ENCODE measurements at places on chromosomes 13 and 19. TPM values are rescaled to one million over a fixed set of nuclear protein-coding genes. Genes with fewer than 3 reads are reported as not detected.

DNA sequence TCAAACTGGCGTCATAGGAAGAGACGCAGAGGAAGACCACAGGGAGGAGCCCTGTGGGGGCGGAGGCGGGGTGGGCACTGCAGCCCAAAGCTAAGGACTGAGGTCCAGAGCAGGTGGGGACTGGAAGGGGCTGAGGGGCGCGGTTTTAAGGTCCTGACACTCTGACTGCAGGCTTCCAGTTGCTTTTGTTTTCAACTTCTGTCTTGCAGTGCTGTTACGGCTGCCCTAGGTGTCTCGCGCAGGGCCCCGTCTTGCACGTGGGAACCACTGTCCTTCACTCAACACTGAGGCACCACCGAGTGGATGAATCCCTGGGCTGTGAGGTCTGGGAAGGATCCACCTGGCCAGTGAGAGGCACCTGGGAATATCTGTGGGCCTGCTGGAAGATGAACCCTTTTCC lies 76.0 kb downstream of the TEX29 start:
- no peaks in the 10 kb centered on the region for H3K4me1 ChIP-seq
- H3K4me3 ChIP-seq: no peak overlapping the region
- DNase-seq: no peak
- no peak overlapping the region for H3K27ac ChIP-seq
- H3K27me3 ChIP-seq: no peaks in the 10 kb centered on the region

Gene KRTDAP
- polyA plus RNA-seq: not detected

- H3K4me3 ChIP-seq: no peak overlapping the region
- no peaks in the 10 kb centered on the region for H3K27me3 ChIP-seq
These were observed 193.9 kb downstream of the KCTD12 start for GRCh38 chr13:76692346-76692745.

Gene CCDC70
- polyA plus RNA-seq: not detected
